ENCODE measurements at places on chromosomes 3 and 15.

DNA sequence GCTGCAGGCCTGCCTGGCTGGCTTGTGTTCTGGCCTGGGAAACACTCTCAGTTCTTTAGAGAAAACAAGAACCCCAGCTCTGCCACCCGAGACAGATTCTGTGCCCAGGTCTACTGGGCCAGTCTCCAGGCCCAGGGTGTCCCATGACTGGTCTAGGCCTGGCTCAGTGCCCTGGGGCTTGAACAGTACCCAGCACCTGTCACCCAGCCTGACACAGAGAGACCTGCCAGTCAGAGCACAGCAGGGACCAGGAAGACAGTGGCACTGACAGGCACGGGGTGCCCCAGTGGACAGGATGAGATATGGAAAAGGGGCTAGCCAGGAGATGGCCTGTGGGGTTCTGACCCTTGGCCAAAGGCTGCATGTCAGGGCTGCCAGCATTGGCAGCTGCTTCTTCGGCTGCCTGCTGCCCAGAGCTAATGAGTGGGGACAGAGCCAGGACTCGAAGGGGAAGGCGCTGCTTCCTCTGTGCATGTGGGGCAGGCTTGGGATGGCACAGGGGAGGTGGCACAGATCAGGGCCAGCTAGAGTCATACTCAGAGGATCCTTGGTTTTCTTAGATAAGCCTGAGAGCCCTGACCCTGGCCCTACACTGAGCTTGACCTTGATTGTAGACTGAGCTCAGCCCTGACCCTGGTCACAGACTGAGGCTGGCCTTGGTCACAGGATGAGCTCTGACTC lies 15.1 kb downstream of the CCDC33 start:
- DNase-seq = no peak

- DNase-seq = no peak
Observed at GRCh38 chr3:189188466-189188865, 16.7 kb downstream of the TPRG1 start.

GRCh38 chr15:87490666-87491065 lies 765.9 kb downstream of the NTRK3 start:
- DNase-seq = no peak

GRCh38 chr15:39645138-39645975 lies 64.5 kb downstream of the THBS1 start:
- DNase-seq = no peak

DNA sequence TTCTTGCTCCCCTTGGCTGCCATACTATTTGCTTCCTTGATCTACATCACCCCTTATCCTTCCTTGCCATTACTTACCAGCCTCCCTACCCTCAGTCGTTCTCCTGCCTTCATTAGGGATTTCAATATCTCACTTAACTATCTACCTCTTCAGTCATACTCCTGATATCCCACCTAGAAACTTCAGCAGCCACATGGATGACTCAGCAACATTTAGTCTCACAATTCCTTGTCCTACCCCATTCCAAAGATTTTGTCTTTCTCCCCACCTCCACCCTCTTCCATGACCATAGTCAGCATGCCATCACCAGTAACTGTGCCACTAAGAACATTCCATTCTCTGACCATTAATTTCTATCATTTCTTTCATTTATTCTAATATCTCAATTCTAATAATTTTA lies 18.4 kb downstream of the UPK1B start:
- DNase-seq = no peak

DNA sequence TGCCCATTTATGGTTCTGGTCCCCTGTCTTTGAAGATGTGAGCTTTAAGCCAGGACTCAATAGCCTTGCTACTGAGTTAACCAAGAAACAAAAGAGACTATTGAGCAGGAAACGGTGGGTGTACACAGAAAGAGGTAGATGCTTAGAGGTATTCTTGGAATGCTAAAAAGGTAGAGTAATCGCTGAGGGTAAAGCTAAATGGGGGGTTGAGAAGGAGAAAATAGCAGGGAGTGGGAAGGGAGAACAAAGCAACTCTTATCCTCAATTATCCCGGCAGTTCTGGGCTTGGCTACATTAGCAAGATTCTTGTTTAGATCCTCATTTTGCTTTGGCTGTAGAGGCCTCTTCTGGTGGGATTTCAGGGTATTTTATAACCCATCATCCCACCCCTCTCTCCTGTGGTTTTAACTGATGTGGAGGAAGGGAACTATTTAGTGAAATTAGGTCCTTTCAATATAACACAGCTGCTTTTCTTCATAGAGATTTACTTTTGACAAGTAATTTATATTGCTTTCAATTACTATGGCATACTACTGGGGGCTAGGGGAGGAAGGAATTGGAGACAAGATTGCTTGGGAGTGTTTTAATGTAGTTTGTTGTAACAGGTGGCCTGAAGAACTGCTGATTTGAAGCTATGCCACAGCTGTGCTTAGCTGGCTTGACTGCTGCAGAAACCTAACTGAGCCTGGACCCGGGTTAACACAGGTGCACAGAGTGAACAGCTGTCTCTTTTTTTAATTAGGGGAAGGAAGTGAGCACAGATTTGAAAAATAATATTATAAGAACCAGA lies 234.3 kb upstream of the CCDC54 start:
- DNase-seq = no peak

DNA sequence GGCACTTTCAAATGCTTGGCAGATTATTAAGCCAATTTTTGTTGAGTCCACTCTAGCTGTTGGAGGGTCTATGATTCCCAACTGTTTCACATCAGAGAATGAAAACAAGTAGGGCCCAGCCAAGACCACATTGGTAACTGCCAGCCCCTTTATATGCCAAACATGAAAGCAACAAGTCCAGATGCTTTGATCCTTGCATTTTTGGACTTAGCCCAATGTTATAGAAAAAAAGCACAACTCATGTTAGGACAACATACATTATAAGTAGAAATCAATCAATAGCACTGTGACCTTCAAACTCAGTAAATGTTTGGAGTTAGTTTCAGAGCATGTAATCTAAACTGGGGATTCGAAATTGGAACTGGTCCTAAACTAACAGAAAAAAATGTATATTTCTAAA lies 674.7 kb downstream of the MECOM start:
- DNase-seq = no peak

DNA sequence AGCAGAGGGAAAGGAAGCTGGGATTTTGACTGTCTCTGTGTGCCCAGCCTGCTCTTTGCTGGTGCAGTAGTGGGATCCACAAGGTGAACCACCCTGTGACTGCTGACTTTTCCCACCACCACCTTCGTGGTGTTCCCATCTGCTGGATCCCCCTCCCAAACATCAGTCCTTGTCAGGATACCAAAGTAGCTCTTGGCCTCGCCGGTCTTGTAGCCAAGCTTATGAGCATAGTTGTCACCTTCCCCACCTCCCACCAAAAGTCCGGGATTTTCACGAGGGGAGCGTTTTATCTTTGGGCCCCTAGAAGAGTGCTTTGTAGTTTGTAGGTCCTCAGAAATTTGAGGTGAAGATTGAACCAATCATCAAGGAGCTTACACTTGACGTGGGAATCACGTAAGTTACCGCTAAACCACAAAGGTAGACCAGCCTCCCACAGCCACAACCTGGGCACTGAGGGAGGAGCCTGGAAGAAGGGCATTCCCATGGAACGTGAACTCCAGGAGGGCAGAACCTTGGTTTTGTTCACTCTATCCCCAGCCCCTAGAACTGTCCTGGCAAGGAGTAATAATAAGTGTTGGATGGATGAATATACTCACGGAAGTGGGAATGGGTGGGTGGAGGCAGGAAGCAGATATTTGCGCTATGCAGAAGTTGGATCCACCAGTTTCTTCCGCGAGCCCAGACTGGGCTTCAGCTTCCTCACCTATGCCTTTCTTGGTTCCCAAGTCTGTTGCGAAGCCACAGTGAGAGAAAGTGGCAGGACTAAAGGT lies 814 bp upstream of the TEX264 start:
- peak; percentile 74 for DNase-seq

- no peak for DNase-seq
Observed at GRCh38 chr15:57626713-57627440, 35.2 kb downstream of the MYZAP start.

- DNase-seq = peak; percentile 90
Observed at GRCh38 chr3:184248454-184249411, at the start of gene ALG3. Gene ALG3 (minus strand): TSS chr3:184248962. CDS start chr3:184248940, 22 bp downstream.

DNA sequence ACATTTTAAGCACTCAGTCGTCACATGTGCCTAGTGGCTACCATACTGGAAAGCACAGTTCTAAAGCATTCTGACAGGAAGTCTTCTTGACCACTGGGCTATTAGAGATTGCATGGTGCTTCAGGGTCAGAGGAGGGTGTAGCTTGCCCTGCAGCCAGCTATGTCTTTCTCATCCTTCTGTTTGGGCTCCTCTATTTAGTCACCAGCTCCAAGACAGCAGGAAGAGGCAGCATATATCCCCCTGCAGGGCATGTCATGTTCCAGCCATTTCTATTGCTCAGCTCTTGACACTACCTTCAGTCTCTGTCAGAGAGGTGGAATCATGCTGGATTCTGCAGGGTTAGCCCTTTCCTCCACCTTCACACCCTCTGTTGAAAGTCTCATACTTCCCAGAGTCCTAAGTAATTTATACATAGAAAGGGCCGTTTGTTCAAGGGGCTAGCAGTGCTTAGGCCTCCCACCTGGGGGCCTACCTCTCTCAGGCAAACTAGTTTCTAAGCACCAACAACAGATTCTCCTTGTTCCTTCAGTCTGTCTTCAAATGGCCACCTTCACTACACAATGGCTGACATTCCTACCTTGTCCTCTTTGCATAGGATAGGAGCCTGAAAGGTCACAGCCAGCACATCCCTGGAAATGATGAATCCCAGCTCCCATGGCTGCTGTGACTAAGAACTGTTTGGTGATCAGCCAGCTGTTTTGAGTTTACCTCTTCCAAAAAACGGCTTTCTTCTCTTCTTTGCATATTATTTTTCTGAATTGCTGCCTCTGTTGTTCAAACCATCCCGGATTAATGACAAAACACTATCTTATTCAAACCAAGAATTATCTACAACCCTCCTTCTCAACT lies 115.7 kb upstream of the BFSP2 start:
- DNase-seq = no peak

DNA sequence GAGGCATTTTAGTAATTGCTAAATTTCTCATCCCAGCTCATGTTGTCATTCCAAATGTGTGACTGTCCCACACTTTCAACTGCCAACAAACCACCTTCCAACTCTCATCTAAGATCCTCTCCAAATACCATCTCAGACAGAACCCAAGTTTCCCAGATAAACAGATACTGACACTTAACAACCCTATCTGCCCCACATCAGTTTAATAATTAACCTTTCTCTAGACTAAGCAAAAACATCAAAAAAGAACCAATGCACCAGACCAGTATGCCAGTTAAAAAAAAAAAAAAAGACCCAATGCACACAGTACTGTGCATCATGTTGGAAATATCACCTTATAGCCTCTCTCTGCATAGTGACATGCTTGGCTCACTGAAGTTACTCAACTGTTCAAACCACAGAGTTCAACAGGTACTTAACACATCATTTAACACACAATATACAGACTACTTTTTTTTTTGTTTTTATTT lies 5.5 kb downstream of the SFMBT1 start:
- DNase-seq = no peak

DNA sequence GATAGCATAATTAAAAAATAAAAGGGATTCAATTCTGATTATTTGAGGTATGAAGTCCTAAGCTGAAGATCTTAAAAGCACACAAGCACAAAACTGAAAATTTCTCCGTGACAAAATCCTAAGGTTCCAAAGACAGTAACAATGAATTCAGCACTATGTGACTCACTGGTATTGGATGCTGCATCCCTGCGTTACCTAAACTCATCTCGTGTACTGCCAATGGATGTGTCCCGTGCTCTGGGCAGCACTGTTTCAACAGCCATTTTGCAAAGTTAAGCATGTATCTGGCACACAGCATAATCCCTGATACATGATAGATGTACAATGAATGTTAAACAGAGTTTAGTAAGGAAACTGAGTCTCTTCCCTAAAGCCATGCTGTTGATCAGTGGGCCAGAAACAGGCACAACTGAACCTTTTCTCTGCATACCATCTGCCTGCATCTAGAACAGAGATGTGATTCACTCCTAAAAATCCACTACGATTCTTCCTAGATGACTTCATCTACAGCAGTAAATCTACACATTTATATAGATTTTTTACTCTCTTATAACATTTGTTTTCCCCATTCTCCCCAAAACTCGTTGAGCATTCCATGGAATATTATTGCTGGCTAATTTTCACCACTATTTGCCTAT lies 14.3 kb downstream of the SUCLG2 start:
- no peak for DNase-seq
